Amygdala (tissue), 56 donors: ENCODE measurements at places on chromosomes 11 and 22.

- DNase-seq, result peak; percentile 67
Measured at GRCh38 chr11:2885017-2885677, 428 bp downstream of the CDKN1C start.

DNA sequence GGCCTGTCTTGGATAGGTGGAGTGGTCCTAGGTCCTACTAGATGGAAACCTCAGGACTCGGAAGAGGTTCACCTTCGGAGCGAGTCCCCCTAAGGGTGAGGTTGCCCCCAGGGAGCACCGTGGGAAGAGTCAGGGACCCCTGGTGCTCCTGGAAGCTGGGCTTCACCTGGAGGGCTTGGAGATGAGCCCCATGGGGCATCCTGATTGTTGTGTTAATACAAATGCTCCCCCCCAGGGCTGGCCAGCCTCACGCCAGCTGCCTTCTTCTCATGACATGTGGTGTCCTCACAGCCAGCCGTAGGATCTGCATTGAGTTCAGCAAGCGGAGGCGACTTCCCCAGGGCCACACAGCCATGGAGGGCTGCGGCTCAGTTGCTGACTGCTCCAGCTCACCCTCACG is 1487.5 kb downstream of the BRD1 start:
- DNase-seq, result no peak

DNA sequence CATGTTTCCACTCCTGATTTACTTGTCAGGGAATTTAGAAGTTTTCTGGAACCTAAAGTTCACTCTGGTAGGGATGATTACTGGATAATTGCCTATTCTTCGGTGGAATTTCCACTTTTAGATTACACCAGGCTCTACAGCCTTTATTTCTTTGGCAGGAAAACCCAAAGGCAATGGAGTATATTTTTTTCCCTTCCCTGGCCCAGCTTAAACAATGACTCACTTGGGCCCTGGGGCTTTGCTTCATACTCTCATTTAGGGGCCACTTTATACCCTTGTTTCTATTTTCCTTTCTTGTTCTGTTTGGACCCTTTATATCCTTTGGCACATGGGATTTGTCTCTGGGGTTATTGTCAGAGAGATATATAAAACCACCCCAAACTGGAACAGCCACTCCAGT is 114.7 kb downstream of the CSTPP1 start:
- no peak for DNase-seq

DNA sequence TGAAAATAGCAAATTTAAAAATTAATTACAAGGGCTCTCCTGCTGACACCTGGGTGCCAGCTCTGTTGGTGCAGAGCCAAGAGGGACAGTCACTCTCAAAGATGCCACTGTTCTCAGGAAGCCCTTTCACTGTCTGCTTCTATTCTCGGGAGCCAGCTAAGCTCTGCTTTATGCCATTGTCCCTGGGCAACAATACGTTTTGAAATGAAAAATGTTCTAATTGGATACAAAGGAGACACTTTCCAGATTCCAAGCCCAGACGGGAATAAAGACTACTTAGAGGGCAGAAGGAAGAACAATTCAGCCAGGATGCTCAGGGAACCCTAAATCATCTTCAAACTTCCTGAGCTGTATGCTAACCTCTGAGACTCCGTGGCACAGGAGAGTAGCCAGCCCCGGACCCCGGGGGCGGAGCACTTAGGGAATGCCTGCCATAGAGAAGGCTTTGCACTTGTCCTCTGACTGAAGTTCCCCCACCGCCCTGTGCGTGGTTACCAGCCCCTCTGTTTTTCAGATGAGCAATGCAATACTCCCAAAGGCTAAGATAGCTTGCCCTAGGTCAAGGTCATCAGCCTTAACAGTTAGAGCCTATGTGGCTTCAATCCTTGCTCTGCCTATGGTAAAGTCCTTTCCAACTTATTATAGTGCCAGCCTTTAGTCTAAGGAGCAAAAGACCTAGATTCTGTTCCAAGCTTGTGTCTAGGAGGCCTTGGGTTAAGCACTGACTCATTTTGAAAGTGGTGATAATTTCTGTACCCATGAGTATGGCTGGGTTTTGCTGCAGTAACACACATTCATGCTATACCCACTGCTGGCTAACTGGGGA is 150.9 kb downstream of the CACNA1I start:
- DNase-seq, result no peak

GRCh38 chr22:43478621-43479300 is 66.9 kb downstream of the MPPED1 start:
- DNase-seq, result no peak
